NCI-H345 (cell line): ENCODE measurements at places on chromosomes 3 and 15.
A peak's percentile ranks its signal among the peaks of the same experiment; 100 is the strongest.

- DNase-seq = no peak
These were observed 14.0 kb downstream of the SNX33 start for GRCh38 chr15:75661756-75662140.

DNA sequence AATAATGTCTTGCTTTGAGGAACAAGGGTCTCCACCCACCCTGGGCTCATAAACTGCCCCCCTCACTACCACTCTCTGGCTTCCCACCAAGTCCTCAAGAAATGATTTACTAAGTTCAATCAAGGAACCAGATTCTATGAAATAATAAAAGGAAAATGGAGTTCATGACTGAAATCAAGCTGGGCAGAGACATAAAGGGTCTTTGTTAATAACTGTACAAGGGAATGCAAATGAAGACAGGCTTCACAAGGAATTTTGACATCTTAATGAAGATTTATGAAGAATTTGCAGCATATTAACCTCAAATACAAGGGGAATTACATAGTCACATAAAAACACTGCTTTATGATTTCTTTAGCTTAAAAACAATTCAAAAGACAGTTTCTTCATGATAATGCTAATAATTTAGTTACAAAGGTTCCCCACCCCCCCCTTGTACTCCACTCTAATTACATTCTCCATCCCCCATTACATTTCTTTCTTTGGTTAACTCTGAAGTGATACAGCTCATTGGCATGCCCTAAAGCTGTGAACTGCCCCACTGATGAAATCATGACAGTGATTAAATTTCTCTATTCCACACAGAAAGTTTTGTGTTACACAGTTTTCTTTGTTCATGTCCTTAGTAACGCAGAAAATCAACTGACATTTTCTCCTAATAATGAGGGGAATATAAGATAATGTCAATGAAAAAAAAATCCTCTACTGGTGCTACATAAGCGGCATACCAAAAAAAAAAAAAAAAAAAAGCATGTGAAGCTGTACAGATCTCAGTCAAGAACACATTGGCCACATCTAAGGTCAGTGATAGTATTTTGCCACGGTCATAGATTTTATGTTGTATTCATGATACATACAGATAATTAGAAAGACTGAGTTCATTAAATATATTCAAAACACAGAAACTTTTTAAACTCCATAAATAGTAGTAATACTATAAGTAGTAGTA, 54.4 kb downstream of the WWTR1 start:
- no peak for DNase-seq

DNA sequence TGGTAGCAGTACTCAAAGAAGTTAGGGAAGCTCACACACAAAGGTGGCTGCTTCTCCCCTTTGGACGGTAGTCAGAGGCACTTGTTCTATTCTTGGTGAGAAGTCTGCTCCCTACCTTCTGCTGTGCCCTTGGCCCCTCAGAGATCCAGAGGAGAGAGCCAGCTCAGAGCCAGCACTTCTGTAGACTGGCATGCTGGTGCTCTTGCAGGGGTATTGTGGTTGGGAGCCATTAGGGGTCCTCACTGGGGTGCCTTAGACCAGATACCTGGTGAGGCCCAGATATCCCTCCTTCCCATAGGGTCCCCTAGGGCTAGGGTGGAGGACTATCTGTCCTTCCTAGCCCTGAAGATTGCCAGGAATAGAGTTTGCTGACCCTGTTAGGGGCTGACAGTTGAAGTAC, 140.6 kb downstream of the EEFSEC start:
- DNase-seq = no peak

- DNase-seq = peak; percentile 81
These were observed 49.9 kb upstream of the FURIN start for GRCh38 chr15:90818251-90819210.

DNA sequence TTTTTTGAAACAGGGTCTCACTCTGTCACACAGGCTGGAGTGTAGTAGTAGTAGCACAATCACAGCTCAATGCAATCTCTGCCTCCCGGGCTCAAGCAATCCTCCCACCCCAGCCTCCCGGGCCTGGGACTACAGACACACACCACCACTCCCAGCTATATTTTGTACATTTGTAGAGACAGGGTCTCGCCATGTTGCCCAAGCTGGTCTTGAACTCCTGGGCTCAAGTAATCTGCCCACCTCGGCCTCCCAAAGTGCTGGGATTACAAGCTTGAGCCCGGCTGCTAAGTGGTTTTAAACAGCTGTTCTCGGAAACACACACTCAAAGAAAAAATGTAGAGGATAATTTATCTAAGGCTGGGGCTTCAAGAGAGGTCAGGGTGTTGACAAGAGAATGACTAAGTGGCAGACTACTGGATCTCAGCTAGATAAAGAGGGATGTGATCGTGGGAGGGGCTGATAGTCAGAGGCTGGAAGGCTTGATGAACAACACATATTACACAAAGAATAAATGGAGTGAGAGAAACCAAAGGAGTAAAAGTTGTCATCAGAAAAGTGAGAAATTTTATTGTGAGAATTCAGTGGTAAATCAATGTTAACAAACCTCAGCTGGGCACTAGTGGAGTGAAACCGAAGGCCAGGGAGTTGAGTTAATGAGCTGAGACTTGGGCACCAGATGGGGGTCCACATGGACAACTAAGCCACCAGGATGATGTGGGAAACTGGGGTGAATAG, 6.7 kb downstream of the CCR5AS start:
- DNase-seq = no peak

- DNase-seq = no peak
These were observed 2.4 kb downstream of the MKRN3 start for GRCh38 chr15:23567921-23568320.

DNA sequence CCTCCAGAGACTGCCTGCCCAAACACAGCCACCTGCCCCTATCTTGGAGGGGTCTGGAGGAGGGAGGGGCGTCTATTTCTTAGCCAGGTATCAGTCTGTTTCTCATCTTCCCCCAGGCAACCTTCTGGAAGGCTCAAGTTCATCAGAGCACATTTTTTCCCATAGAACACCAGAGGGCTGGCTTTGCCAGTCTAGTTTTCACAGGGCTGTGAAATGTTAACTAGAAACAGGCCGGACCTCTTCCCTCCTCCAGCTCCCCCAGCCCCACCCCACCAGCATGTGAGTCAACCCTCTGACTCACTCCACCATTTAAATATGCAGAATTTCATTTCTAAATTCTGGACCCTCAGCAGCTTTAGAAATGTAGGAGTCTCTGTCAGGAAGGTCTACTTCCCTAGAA, 66.9 kb downstream of the SLCO2A1 start:
- no peak for DNase-seq

DNA sequence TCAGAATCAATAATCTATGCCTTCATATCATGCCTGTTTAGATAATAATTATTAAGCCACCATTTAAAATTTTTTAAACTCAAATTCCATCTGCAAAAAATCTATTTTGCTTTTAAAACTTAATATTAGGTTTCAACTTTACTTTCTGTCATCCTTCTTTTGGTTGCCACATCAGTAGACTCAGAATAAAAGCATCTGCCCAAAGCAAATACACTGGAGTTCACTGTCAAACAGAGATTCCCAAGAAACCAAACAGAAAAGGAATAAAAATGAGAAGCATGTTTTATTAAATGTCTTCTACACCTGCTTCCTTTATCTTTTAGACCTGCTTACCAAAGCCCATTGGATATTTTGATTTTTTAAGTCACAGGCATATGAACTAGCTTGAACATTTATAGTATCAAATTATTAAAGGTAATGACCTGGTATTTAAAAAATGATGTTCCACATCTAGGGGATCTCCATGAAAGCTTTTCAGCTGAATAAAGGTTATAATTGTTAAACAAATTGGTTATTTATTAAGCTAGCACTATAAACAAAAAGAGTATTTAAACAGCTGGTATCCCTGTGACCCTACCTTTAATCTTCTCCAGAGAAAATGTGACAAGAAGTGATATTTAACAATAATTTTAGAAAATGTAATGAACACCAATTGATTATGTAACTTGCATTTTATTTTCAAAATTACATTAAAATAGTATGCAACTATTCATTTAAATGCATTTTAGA, 62.5 kb downstream of the ALCAM start:
- DNase-seq = no peak

- DNase-seq = no peak
These were observed 6.2 kb upstream of the IGSF10 start for GRCh38 chr3:151467069-151467468.

DNA sequence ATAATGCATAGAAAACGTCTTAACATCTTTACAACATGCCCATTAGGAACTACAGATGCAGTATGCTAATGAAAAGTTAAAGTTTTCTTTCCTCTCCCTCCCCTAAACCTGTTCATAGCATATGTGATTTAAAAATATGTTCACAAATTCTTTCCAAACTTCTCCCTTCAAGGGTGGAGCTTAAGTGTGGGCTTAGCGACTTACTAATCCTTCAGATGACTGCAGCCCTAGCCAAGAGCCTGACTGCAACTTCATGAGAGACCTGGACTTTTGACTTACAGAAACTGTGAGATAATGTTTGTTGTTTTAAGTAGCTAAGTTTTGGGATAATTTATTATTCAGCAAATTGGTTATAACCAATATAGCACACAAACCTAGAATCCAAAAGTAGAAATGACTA, 22.0 kb upstream of the ANXA2 start:
- DNase-seq = no peak
